ENCODE measurements at places on chromosomes 2 and 18.

- DNase-seq, result no peak
Observed at GRCh38 chr2:97701851-97702465, 11.4 kb upstream of the ZAP70 start.

- no peak for DNase-seq
Observed at GRCh38 chr18:55927831-55928230, 339.8 kb upstream of the TCF4 start.

DNA sequence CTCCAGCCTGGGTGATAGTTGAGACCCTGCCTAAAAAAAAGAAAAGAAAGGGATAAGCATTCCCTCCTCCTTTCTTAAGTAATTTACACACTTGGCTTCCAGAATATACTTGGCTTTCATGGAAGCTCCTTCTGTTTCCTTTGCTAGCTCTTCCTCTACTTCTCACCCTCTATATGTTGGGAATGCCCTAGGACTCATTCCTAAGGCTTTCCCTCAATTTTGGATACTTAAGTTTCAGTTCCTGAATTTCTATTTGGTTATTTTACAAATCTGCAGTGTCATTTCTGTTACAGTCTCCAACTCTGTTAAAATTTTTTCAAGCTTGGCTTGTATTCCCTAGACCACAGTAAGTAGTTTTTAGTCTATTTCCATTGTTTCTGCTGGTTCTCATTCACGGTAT, 23.6 kb downstream of the SP3 start:
- no peak for DNase-seq

DNA sequence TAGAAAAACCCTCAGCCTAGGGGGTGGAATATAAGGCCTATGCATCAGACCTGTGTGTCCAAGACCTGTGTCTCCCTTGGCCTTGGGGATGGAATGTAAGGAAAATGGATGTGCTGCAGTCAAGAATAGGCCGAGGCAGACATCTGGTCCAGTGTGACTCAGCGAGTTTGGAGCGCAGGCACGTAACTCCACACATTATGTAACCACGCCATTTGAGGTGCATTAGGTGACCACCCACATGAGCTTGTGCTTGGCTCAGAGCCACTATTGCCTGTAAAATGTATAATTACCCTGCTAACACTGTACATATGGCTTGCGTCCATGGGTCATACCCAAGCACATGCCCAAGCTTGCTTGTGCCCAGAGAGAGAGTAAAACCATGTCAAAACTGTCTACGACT, 580.9 kb upstream of the HNMT start:
- DNase-seq, result no peak

DNA sequence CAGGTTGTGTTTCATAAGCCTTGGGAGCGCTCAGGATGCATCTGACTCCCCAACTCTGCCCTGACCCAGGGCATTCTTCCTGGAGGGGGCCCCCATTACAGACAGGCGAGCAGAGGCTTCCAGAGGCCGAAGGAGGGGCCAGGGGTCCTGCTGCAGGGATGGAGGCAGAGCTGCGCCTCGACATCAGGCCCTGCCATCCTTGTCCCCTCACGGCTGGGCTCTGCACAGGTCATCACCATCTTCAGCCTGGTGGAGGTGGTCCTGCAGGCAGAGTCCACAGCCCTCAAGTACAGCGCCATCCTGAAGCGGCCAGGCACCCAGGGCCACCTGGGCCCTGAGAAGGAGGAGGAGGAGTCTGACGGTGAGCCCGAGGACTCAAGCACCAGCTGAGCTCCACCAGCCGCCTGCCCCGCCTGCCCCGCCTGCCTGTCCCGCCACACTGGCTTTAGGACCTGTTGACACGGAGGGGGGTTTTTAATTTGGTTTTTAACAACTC, 42.3 kb upstream of the ALPP start:
- DNase-seq, result no peak

DNA sequence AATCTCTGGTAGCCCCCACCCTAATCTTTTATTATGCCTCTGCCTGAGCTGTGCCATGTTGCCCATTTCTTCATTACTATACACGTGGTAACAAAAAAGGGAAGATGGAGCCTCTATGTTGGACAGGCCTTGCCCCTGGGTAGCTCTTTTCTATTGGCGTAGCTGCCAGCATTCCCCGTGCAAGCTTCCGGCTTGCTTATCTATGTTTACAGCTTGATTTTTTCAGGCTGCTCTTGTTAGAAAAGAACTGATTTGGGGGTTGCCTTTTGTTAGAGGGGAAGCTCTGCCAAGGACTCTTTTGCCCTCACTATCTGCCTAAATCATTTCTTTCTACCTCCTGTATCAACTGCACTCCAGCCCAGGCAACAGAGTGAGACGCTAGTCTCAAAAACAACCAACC, 45.5 kb upstream of the ZSWIM2 start:
- no peak for DNase-seq

DNA sequence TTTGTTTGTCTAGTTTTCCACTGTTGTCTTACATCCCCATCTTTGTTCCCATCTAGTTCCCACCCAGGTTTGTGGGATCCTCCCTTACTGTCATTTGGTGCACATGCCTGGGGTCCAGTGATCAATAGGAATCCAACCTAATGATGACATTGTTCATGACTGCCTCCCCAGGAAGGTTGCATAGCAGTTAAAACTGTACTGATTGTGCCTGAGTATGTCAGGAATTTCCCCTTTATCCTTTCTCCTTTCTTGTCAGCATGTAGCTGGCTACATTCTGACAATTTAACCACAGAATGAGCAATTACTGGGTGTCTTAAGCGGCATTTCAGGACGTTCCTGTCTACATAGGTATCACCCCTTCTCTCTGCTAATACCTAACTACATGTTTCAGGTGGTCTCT, 653.0 kb downstream of the CNTNAP5 start:
- no peak for DNase-seq

DNA sequence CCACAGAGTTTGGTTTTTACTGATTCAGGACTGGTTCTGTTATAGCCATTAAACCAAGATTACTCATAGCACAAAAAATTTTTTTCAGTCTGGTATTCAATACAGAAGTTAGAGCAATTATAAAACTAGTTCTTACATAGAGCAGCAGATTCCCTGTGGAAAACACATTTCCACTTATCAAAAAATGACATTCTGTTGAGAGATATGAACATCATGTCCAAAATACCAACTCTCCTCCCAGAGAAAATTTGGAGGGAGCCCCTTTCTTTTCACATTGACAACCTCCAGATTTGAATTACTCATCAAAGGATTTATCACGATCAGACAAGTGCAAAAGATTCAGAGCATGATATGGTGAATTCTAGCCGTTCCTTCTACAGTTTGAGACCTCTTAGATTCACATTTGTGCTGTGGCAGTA, 126.8 kb upstream of the SERPINE2 start:
- no peak for DNase-seq

DNA sequence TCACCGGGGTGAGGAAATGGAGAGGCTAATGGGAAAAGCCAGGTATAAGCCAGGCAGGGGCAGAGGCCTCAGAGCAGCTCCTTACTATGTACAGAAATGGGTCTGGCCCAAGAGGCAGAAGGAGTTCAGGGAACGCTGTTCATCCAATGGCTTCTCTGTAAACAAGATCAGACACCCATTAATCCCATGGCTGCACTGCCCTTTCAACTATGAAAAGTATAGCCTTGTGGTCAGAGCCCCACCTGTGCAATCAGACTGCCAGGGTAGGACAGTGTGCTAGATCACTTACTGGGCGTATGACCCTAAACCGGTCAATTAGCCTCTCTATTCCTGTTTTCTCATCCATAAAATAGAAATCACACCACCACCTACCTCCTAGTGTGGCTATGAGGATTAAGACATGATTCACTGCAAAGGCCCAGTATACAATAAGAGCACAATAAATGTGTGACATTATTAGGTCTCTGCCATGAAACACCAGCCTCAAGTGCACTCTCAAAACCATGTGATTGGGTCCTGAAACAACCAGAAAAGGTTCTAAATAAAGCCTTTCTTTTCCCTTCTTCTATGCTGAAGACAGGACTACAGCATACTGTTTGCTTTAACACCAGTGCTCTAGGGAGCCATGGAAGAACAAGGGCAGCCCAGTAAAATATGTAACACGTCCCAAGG, 4.4 kb downstream of the ANKRD44 start:
- DNase-seq, result no peak

DNA sequence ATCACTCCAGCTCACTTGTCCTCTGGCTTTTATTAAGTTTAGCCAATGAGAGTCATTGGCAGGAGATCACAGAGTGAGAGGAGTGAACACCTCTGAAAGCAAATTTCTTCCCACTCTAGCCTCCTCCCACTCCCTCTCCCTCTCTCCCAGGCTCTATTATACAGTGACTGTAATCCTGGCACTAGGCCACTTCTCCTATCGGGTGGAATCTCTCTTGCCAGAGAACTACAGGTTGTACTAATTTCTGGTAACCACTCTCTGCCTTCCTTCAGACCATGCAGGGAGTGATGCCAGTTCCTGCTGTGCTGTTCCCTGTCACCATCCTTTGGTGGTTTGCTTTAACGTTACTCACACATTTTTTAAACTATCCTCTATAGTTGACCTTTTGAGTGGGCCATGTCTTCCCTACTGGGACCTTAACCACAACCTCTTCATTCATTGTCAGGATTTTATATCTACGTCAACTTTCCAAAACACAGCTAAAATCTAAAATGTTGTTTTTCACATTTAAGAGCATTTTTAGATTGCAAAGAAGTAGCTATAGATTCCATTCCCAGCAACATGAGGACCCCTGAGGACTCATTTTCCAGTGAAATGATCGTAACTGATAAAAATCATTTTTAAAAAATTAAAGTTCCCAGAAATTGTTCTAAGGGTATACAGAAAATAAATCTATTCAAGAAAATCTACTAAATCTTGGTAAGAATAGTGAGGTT, 217.1 kb downstream of the MREG start:
- DNase-seq, result no peak

DNA sequence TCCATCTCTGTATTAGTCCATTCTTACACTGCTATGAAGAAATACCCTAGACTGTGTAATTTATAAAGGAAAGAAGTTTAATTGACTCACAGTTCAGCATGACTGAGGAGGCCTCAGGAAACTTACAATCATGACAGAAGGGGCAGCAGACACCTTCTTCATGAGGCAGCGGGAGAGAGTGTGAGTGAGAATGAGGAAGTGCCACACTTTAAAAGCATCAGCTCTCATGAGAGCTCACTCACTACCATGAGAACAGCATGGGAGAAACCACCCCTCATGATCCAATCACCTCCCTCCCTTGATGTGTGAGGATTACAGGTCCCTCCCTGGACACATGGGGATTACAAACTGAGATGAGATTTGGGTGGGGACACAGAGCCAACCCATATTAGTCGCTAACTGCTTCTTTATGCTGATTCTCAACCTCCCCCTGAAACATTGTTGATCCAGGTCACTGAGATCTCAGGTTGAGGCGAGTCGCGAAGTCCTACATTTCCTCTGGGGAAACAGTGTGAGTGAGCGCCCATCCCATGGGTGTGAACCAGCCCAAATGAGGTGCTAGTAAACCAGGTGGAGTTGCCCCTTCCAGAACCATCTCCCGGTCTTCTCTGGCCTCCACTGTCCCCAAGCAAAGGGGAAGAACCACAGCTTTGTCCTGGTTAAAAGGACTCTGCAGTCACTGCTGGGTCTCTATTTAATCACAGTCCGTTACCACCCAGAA, 123.8 kb downstream of the CAPN13 start:
- no peak for DNase-seq

- DNase-seq, result no peak
Observed at GRCh38 chr18:59274533-59274928, 1.3 kb upstream of the RAX start.

GRCh38 chr2:37306024-37306423, 18.6 kb downstream of the PRKD3 start:
- no peak for DNase-seq

DNA sequence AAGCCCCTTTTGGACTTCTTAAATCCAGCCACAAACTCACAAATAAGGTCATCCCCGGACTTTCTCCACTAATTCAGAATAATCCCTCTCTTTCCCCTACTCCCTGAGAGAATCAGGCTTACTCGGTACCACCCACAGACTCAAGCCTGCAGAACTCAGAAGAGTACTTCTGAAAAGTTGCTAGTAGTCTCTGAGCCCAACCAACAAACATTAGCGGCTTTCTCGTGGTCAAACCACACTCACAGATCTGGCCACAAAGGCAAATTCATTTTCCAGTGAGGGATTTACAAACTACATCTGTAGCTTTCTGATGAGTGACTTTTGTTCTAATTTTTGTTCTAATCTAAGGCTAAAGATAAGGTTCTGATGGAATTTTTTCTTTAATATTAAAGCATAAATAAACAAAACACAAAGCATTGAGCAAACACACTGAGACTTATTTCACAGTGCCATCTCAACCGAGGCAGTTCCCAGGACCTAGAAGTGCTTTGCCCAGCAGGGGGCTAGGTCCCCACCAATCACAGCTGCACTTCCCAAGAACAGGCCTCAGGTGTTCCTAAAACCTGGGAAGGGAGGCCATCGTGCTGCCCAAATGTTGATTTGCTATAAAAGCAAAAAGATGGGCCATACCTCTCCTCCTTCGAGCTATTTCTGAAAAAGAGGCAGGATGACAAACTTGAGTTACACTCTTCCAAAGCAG, 110.7 kb downstream of the COLEC12 start:
- peak; percentile 20 for DNase-seq

- no peak for DNase-seq
Observed at GRCh38 chr2:32611366-32611765, 16.5 kb upstream of the TTC27 start.

DNA sequence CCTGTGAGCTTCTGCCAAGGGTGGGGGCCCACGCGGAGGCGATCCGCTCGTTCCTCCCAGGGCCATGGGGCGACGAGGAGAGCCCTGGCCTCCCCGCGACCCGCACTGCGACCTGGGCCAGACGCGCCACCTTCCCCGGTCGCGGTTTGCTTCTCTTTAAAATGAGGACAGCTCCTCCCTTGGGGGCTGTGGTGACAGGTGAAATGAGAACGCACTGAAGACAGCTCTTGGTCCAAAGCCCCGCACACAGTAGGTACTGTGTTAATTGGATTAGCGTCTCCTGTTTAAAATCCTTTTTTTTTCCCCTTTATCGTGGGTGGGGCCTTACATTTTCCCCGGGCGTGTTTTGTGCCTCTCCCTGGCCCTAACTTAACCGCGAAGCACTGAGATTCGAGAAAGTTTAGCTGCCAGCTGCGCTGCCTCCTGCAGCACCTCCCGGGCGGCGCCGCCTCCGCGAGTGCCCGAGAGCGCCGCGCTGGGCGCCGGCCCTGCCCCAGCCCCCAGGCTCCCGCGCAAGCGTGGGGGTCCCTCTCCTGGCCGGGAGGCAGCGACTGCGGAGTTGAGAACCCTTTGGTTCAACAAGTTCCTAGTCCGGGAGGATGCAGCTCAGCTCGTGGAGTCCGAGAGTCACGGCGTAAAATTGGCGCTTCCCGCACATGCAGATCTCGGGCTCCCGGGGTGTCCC, 1.1 kb downstream of the HPCAL1 start:
- peak; percentile 48 for DNase-seq

DNA sequence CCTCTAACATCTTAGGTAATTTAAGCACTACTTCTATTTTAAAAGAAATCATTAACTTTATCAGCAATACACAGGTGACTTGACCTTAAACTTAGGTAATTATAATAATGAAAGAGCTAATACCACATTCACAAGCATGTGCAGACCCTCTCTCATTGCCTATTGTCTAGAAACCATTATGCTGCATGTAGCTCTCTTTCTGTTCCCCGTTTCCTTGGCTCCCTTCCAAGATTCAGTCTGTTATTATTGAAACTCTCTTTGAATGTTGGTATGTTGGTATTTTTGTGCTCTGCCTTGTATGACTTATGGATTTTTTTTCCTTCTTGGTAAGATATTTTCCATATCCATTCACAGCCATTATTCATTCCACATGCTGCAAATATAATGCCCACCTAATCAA, 201.2 kb downstream of the CDCA7 start:
- no peak for DNase-seq
